ENCODE measurements at places on chromosomes 4 and X. TPM values are rescaled to one million over a fixed set of nuclear protein-coding genes. Genes with fewer than 3 reads are reported as not detected.

GRCh38 chrX:8879750-8880149 is 78.6 kb upstream of the FAM9A start:
- H3K27me3 ChIP-seq, result no peaks in the 10 kb centered on the region
- no peak overlapping the region for H3K27ac ChIP-seq
- no peak overlapping the region for H3K4me3 ChIP-seq
- H3K36me3 ChIP-seq, result no peaks in the 10 kb centered on the region
- no peaks in the 10 kb centered on the region for H3K4me1 ChIP-seq

DNA sequence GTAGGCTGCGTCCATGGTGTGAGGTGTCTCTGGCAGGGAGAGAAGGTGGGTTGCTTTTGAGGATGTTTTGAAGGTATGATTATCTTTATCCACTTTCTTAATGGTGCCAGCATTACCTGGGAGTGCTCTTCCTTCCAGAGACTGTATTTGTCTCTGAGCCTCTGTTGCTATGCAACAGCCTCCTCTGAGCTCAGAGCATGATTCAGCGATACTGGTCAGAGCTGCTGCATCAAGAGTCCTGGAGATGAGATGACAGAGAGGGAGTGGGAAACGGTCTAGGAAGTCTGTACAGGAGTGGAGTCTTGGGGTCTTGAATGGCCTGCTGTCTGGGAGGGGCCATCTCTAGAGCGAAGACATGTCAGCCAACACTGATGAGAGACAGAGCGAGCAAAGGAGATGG is 104.4 kb upstream of the RAB40AL start:
- no peak for DNase-seq
- peaks cover 4% of the 10 kb centered on the region for H3K36me3 ChIP-seq
- H3K27ac ChIP-seq, result no peak overlapping the region
- no peak overlapping the region for H3K4me3 ChIP-seq
- no peaks in the 10 kb centered on the region for H3K4me1 ChIP-seq

- no peak overlapping the region for H3K27ac ChIP-seq
- H3K27me3 ChIP-seq, result peaks cover 2% of the 10 kb centered on the region
- no peaks in the 10 kb centered on the region for H3K36me3 ChIP-seq
- H3K4me3 ChIP-seq, result no peak overlapping the region
- no peak for DNase-seq
These were observed 52.4 kb upstream of the HPSE start for GRCh38 chr4:83387012-83387411.

- no peak overlapping the region for H3K4me3 ChIP-seq
- no peaks in the 10 kb centered on the region for H3K4me1 ChIP-seq
- H3K36me3 ChIP-seq, result no peaks in the 10 kb centered on the region
- H3K27ac ChIP-seq, result no peak overlapping the region
These were observed 96.6 kb upstream of the KCNIP4 start for GRCh38 chr4:22045051-22045630.

DNA sequence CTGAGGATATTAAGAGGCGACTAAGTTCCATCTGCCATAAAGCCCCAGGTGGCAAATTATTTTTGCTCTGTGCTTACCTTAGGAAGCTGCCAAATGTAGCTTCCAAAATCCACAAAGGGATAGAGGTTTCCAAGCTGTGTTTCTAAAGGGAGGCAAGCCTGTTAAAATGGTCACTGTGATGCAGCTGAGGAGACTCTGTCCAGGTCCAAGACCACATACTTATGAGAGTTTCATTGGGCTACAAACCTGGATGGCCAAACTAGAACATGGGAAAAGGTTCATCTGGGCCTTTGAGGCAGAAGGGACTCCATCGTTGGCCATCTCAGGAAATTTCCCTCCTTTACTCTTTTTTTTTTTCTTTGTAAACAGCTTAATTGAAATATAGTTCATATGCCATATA is 306.9 kb upstream of the FGF13 start:
- no peaks in the 10 kb centered on the region for H3K36me3 ChIP-seq
- H3K4me1 ChIP-seq, result no peaks in the 10 kb centered on the region
- H3K27me3 ChIP-seq, result no peaks in the 10 kb centered on the region
- no peak overlapping the region for H3K4me3 ChIP-seq
- no peak overlapping the region for H3K27ac ChIP-seq

GRCh38 chr4:25184056-25184455 is 23.8 kb upstream of the SEPSECS start:
- no peaks in the 10 kb centered on the region for H3K27me3 ChIP-seq
- no peak overlapping the region for H3K27ac ChIP-seq
- no peaks in the 10 kb centered on the region for H3K36me3 ChIP-seq
- DNase-seq, result no peak
- H3K4me1 ChIP-seq, result peaks cover 8% of the 10 kb centered on the region

- no peaks in the 10 kb centered on the region for H3K36me3 ChIP-seq
- H3K4me3 ChIP-seq, result no peak overlapping the region
- DNase-seq, result peak; percentile 37
- no peaks in the 10 kb centered on the region for H3K27me3 ChIP-seq
These were observed 94.2 kb downstream of the MAOA start for GRCh38 chrX:43750248-43750676.

DNA sequence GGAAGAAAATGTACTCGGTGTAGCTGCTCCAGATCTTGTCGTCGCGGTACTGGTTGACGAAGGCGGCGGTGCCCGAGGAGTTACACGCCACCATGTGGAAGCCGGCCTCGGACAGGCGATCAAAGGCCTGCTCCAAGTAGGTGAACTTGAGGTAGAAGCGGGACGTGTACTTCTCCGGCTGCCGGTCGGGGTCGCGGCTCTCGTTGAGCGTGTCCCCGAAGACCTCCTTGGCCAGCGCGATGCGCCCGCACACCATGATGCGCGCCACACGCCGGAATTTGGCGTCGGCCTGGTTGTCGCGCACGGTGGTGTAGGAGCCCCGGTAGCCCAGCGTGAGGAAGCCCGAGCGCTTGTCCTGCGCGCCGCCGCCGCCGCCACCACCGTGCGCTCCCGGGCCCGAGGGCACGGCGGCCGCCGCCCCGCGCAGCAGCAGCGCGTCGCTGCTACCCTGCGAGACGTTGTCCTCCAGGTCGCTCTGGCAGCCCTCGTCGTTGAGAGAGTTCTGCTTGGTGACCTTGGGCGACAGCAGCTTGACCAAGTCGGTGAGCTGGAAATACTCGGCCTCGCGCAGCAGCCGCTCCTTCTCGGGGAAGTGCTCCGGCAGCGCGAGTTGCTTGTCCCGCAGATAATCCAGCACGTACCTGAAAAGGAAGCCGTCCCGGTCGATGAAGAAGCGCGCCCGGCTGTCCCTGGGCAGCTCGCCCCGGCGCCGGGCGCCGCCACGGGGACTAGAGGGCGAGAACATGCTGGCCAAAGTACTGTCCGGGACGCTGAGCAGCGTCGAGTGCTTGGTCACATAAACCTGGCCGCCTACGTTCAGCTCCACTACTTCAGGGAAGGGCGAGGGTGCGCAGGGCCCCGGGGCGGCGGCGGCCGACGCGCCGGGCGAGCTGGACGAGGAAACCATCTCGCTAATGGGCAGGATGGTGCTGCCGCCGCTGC is 775 bp downstream of the KCTD8 start:
- H3K4me3 ChIP-seq, result no peak overlapping the region
- H3K27ac ChIP-seq, result no peak overlapping the region
- peaks cover 9% of the 10 kb centered on the region for H3K4me1 ChIP-seq
- H3K27me3 ChIP-seq, result peaks cover 53% of the 10 kb centered on the region
- DNase-seq, result no peak

Gene UGT8
- 0.19 TPM for total RNA-seq

Gene NRK
- not detected for total RNA-seq

Gene USO1
- total RNA-seq, result 38.9 TPM

Gene TET2
- total RNA-seq, result 22.6 TPM

Gene CXCL1
- not detected for total RNA-seq

Gene REPS2
- not detected for total RNA-seq
